ENCODE measurements at places on chromosomes 16 and 17.
A peak's percentile ranks its signal among the peaks of the same experiment; 100 is the strongest.

DNA sequence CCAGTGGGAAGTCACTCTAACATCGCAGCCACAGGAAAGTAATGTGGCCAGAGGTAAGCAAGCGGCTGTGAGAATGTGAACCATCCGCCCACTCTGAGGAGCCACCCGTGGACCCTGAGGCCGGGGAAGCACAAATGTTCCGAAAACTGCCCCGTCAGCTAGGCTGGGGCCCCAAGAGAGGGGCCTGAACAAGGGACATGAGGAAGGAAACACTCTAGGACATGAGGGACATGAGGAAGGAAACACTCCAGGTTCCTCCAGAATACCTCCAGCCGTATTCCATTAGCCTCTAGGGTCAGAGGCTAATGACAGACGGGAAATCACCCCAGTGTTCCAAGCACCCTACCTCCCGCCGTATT, 317 bp downstream of the TEFM start:
- H3K27me3 ChIP-seq = no peaks in the 10 kb centered on the region
- no peak for DNase-seq
- peaks cover 6% of the 10 kb centered on the region for H3K36me3 ChIP-seq
- peak overlapping the region; percentile 49 for H3K27ac ChIP-seq
- H3K4me3 ChIP-seq = peak overlapping the region; percentile 97

- no peaks in the 10 kb centered on the region for H3K36me3 ChIP-seq
- H3K4me3 ChIP-seq = no peak overlapping the region
- H3K4me1 ChIP-seq = no peaks in the 10 kb centered on the region
- DNase-seq = no peak
- no peak overlapping the region for H3K27ac ChIP-seq
Measured at GRCh38 chr17:17413215-17413792, 63.5 kb upstream of the MED9 start.

GRCh38 chr16:1105888-1106620, 10.0 kb upstream of the C1QTNF8 start:
- no peaks in the 10 kb centered on the region for H3K4me1 ChIP-seq
- peak; percentile 89 for DNase-seq

GRCh38 chr17:2602597-2603017, 9.2 kb downstream of the PAFAH1B1 start:
- H3K36me3 ChIP-seq = no peaks in the 10 kb centered on the region
- H3K27me3 ChIP-seq = no peaks in the 10 kb centered on the region
- no peak overlapping the region for H3K27ac ChIP-seq
- H3K4me3 ChIP-seq = no peak overlapping the region
- DNase-seq = no peak

DNA sequence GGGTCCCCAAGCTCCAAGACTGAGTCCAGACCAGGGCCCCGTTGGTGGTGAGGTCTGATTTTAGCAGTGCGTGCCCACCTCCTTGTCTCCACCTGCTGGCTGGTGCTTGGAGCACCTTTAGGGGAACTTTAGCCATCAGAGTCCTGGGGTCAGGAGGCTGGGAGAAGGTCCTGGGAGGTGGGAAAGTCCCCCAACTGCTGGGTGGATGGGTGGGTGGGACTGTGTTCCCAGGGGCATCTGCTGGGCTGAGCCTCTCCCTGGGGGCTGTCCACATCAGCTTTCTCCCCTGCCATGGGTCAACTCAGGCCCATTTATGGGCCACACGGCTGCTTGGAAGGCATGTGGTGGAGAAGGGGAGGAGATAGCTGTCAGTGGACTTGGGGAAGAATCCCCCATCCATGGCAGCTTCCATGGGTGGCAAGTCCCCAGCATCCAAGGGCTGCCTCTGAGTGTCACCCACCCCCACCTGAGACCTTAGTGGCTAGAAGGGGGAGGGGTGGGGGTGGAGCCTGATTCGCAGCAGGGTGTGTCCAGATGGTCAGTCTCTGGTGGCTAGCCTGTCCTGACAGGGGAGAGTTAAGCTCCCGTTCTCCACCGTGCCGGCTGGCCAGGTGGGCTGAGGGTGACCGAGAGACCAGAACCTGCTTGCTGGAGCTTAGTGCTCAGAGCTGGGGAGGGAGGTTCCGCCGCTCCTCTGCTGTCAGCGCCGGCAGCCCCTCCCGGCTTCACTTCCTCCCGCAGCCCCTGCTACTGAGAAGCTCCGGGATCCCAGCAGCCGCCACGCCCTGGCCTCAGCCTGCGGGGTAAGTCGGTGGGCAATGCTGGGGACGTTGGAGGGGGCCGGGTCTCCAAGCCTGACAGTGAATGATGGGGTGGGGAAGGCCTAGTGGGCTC, at the start of gene TRPV2:
TSS of gene TRPV2 (plus strand) at position 541 of the 894 bp plus-strand sequence. CDS start 2,098 bp downstream, outside the sequence.
- DNase-seq = no peak
- no peaks in the 10 kb centered on the region for H3K27me3 ChIP-seq
- peaks cover 6% of the 10 kb centered on the region for H3K4me1 ChIP-seq
- no peaks in the 10 kb centered on the region for H3K36me3 ChIP-seq

DNA sequence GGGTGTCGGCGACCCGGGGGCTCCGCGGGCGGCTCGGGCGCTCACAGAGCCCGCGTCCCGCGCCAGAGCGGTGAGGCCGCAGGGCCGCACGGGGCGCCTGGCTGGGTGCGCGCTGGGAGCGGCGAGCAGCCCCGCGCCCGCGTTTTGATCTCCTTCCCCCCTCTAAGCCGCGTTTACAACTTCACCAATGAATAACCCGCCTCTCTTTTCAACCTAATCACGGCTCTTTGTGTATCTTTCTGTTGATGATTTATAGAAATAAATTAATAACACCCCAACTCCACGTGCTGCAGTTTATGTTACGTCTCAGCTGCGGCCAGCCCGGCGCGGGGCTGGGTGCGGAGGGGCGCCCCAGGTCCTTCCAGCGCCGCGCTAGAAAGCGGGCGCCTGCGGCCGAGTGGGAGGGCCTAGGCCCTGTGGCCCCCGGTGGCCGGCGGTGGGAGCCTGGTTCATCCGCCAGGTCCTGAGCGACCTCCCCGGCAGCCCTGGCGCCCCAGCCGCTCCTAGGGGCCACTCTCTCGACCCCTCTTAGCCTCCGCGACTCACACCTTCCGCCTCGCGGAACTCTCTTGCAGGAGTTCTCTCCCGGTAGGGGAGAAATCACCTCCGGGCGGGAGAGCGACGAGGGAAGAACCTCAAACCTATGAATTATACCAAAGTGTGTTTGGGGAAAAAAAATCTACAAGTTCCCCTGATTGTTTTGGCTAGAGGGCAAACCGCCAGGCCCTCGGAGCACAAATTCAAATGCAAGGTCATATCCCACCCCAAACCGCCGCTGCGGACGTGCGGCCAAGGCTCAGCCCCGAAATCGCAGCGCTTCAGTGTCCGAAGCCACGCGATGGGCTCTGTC, 1.9 kb downstream of the HNF1B start:
- H3K36me3 ChIP-seq = peaks cover 13% of the 10 kb centered on the region
- DNase-seq = peak; percentile 68
- H3K27ac ChIP-seq = peak overlapping the region; percentile 96

DNA sequence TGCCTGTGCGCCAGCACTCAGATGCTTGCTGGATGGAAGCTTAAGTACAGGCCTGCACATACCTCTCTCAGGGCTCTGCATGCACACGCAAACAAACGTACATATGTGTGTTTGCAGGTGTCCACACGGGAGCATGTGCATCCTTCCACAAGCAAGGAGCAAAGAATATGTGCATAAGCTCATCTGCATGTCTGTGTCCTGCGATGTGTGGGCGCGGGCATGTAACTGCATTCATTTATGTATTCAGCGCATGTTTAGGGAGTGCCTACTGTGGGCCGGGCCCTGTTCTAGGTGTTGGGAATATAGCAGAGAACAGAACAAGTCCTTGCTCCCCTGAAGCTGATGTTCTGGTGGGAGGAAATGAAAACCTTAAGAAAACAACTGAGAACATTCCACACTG, 13.7 kb downstream of the TRPV2 start:
- H3K4me3 ChIP-seq = no peak overlapping the region
- no peaks in the 10 kb centered on the region for H3K27me3 ChIP-seq
- DNase-seq = no peak
- H3K36me3 ChIP-seq = no peaks in the 10 kb centered on the region
- H3K27ac ChIP-seq = no peak overlapping the region

Data from kidney (tissue), 22 donors.